ENCODE measurements at places on chromosomes 7 and 10. TPM values are rescaled to one million over a fixed set of nuclear protein-coding genes. Genes with fewer than 3 reads are reported as not detected.

KCNH2 gene
- total RNA-seq, result 22.7 TPM

WIPF3 gene
- 2.7 TPM for total RNA-seq

MMS19 gene
- total RNA-seq, result 92.5 TPM

PIK3AP1 gene
- 5.4 TPM for total RNA-seq

CALML5 gene
- 3.3 TPM for total RNA-seq

SNCG gene
- 33.3 TPM for total RNA-seq

SLF2 gene
- 64.1 TPM for total RNA-seq

NEUROD6 gene
- 0.93 TPM for total RNA-seq

TSPAN12 gene
- total RNA-seq, result 23.3 TPM

TAS2R5 gene
- total RNA-seq, result 8.6 TPM

OPALIN gene
- not detected for total RNA-seq

MDH2 gene
- 39.4 TPM for total RNA-seq

KMT2E gene
- 320 TPM for total RNA-seq

LLCFC1 gene
- total RNA-seq, result not detected

ACTR3C gene
- 5.3 TPM for total RNA-seq

CHRM2 gene
- 1.4 TPM for total RNA-seq

SPAM1 gene
- not detected for total RNA-seq

TMEM229A gene
- 1.9 TPM for total RNA-seq

UNC5B gene
- 10.9 TPM for total RNA-seq

RASA4 gene
- 208 TPM for total RNA-seq

XRCC2 gene
- 5.3 TPM for total RNA-seq

GPR15LG gene
- not detected for total RNA-seq

SRRM3 gene
- 20.2 TPM for total RNA-seq

APBB1IP gene
- total RNA-seq, result 2.9 TPM

HOXA4 gene
- total RNA-seq, result not detected

PI4K2A gene
- 20.6 TPM for total RNA-seq

MAT1A gene
- total RNA-seq, result 0.38 TPM

GPR37 gene
- total RNA-seq, result 66.9 TPM

ZNF37A gene
- total RNA-seq, result 42.6 TPM

ZNF804B gene
- 6.3 TPM for total RNA-seq

All from camera-type eye (tissue), 1 donor.